ENCODE measurements at places on chromosomes 5 and 9.

- DNase-seq, result no peak
Measured at GRCh38 chr5:151213803-151214613, 9.9 kb downstream of the CCDC69 start.

DNA sequence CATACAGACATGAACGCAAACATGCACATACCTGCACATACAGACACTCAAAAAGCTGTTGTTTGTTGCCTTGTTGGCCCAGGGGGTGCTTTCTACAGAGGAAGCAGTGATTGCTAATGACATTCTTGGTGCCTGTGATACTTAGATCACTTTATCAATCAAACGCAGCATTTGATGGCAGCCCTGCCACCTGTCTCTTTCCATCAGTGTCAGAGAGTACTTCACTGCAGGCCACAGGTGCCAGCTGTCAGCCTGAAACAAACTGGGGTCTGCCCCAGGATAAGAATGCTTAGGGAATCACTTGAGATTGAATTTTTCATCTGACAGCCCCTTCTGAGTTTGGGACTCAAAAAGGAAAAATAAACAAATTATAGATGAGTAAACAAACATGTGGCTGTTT is 388.9 kb upstream of the SGCD start:
- no peak for DNase-seq

DNA sequence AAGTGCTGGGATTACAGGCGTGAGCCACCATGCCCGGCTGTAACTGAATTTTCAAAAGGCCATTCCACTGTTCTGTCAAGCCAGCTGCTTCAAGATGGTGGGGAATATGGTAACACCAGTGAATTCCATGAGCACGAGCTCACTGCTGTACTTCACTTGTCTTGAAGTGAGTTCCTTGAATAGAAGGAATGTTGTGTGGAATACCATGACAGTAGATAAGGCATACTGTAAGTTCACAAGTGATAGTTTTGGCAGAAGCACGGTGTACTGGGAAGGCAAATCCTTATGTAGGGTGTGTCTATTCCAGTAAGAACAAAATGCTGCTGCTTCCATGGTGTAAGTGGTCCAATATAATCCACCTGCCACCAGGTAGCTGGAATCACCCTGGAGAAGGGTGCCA is 6.6 kb upstream of the PRXL2C start:
- DNase-seq, result no peak

GRCh38 chr5:178649580-178649979 is 22.7 kb upstream of the CLK4 start:
- DNase-seq, result no peak

GRCh38 chr5:58069846-58070245 is 390.0 kb downstream of the PLK2 start:
- DNase-seq, result no peak

DNA sequence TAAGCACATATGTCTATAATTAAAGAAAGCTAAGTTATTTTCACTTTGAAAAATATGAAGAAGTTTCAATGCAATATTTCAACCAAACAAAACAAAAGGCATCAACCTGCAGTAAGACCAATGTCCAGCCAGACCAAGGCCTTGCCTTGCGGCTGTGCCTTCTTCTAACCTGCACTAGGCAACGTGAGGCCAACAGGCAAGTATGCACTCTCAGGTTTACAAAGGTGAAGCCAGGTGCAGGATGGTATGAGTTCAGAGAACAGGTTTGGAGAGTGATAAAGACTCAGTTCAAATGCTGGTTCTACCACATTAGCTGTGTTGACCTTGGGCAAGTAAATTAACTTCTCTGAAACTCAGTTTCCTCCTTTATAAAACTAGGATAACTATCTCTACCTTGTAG is 79.3 kb downstream of the KLHL3 start:
- no peak for DNase-seq

- DNase-seq, result peak; percentile 49
Measured at GRCh38 chr9:14347406-14348122, 33.6 kb upstream of the NFIB start.

DNA sequence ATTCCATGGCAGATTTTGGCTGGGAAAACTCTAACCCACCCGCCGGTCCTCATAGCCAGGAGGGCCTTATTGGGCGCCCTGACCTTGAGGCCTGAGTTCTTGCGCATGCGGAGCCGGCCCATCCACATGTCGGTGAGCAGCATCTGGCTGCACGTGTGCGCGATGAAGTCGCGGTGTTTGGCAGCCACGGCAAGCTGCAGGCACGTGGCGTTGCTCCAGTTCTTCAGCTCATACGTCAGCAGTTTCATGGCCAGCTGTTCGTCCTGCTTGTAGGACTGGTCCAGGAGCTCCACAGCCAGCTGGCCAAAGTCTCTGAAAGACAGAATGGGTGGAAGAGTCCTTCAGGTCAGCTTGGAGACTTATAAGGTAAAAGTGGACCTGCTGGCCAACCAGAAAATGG is 204.3 kb upstream of the KLF9 start:
- no peak for DNase-seq
